Smooth muscle cell of the coronary artery (primary cell): ENCODE measurements at places on chromosomes 7 and 10. TPM values are rescaled to one million over a fixed set of nuclear protein-coding genes. Genes with fewer than 3 reads are reported as not detected.

The AMZ1 gene
- total RNA-seq: under 0.01 and 0.70 TPM in 2 replicates

The SEMA3D gene
- total RNA-seq: 3.4 and 17.9 TPM in 2 replicates

The NACAD gene
- total RNA-seq: 0.47 and 1.3 TPM in 2 replicates

The CYP2C8 gene
- total RNA-seq: not detected in 2 replicates

The NUP42 gene
- total RNA-seq: 17.7 and 26.9 TPM in 2 replicates

The TAS2R38 gene
- not detected in 2 replicates for total RNA-seq

The CRHR2 gene
- total RNA-seq: not detected in 2 replicates

The AHCYL2 gene
- 5.6 and 11.9 TPM in 2 replicates for total RNA-seq

The CNTNAP2 gene
- total RNA-seq: not detected in 2 replicates

The CAV2 gene
- 74.7 and 86.3 TPM in 2 replicates for total RNA-seq

The OPN1SW gene
- total RNA-seq: not detected in 2 replicates

The KCNH2 gene
- 0.08 TPM in 1 of 2 replicates, not detected in the other for total RNA-seq

The OPN4 gene
- not detected in 2 replicates for total RNA-seq

The AVL9 gene
- total RNA-seq: 19.5 and 23.9 TPM in 2 replicates

The MACC1 gene
- total RNA-seq: 0.08 and 0.12 TPM in 2 replicates

The PFKFB3 gene
- 21.1 and 31.0 TPM in 2 replicates for total RNA-seq

The ATP6V0A4 gene
- total RNA-seq: 0.08 TPM in 1 of 2 replicates, not detected in the other

The CPXM2 gene
- total RNA-seq: 19.4 and 45.6 TPM in 2 replicates

The C10orf90 gene
- total RNA-seq: 0.23 TPM in 1 of 2 replicates, not detected in the other

The IQUB gene
- 0.30 and 0.35 TPM in 2 replicates for total RNA-seq

The CC2D2B gene
- total RNA-seq: under 0.01 TPM in 1 of 2 replicates, not detected in the other

The BHLHA15 gene
- total RNA-seq: 0.38 TPM in 1 of 2 replicates, not detected in the other

The CACNA2D1 gene
- total RNA-seq: 62.2 and 71.3 TPM in 2 replicates

The DAGLB gene
- 16.5 and 18.3 TPM in 2 replicates for total RNA-seq

The PRSS37 gene
- total RNA-seq: not detected in 2 replicates

The PALS2 gene
- 21.9 and 23.9 TPM in 2 replicates for total RNA-seq

The LIPN gene
- total RNA-seq: not detected in 2 replicates

The ZNF853 gene
- 0.59 and 5.5 TPM in 2 replicates for total RNA-seq
